ENCODE measurements at places on chromosomes 16 and 17.

DNA sequence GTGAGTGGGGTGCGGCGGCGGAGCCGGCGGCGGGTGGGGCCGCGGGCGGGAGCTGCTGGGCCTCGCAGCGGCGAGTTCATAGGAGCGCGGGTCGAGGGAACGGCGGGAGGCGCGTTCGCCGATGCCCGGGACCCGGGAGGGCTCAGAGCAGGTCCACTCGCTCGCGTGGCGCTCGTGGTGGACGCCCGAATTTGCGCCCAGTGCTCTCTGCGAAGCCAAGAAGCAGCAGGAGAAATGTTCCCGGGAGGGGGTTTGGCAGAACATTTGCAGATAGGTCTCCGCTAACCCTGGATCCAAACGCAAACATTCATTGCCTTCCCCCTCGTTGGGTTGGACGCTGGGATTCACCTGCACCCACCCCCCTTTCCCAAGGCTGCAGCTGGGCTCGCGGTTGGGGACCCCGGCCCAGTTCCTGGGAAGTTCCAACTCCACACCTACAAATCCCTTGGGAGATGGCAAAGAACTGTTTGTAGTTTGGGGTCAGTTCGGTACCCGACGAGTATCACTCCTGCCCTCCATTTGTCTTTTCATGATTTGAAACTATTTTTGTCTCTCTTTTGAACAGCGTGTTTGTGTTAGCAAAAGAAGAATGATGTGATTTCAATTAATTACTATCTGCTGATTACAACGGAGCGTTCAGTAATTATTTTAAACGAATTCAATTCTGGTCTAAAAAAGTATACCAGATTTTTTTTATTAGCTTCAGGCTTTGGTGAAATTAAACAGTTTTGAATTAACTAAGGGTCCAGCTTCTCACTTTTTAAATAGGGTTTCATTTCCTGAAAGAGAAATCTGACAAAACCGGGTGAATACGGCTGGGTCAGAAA, 2.3 kb downstream of the NTN1 start:
- no peak for DNase-seq

GRCh38 chr17:4932756-4933155, 679 bp downstream of the GP1BA start:
- DNase-seq = no peak

DNA sequence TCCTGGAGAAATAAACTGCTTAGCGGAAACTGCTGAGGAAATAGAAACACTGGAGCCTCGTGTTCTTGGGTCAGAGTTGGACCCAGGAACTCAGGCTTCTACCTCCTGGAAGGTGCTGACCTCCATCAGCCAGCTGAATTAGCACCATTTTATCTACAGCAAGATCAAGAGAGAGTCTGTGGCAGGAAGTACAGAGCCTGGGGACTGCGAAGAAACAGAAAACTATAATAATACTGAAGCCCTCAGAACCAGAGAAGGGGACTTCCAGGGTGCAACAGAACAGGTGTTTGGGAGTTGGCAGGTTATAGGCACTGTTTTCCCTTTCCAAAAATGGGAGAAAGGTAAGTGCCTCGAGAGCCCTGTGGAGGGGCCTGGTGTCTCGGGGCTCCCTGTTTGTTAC, 379.7 kb downstream of the CA10 start:
- no peak for DNase-seq

DNA sequence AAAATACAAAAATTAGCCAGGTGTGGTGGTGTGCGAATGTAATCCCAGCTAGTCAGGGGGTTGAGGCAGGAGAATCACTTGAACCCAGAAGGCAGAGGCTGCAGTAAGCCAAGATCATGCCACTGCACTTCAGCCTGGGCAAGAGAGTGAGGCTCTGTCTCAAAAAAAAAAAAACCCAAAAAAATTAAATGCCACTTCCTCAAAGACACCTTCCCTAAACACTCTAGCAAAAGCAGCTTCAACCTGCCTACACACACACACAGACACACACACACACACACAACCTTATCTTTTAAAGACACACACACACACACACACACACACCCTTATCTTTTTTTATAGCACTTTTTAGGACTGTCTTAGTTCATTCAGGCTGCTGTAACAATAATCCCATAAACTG, 201.7 kb upstream of the PSMD7 start:
- DNase-seq = no peak

DNA sequence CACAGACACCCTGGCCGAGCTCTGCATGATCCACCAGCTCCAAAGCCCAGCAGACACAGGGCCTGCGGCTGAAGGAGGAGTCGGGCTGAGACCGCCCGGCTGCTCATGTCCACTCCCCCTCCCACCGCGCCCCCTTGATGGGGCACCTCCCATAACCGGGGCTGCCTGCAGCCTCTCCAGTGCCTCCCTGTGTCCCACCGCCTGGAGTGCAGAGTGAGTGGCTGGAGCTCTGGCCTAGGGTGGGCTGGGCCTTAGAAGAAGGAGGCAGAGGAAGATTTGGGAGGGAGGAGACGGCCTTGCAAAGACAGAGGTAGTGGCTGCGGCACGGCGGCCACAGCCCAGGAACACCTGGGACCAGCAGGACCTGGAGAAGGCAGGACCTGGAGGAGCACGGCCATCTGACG, 4.0 kb downstream of the CBFA2T3 start:
- no peak for DNase-seq

GRCh38 chr16:49563666-49564065, 190.1 kb downstream of the C16orf78 start:
- DNase-seq = no peak

GRCh38 chr17:76867578-76868175, 527 bp upstream of the MGAT5B start:
- no peak for DNase-seq

- DNase-seq = no peak
Observed at GRCh38 chr16:77308163-77308561, 109.0 kb downstream of the SYCE1L start.

GRCh38 chr16:66434619-66435430, 7.7 kb downstream of the BEAN1 start:
- DNase-seq = no peak

GRCh38 chr16:50313596-50314478, 47.5 kb downstream of the ADCY7 start:
- DNase-seq = no peak

DNA sequence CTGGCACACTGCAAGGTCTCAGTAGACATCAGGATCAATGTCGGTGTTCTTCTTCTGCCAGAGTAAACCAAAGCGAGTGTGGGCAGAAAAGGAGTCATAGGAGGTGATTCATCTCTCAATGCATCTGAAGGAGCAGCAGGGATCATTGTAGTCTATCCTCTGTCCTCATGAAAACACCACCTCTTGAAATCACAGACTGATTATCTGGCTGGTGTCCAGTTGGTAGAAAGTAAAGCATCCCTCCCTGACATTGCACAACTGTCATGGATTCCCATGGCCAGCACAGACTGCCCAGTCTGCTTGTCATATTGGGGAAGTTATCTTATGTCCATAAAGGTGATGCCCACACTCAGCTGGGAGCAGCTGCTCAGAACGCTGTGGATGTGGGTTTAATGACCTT, 74.1 kb downstream of the ABCC12 start:
- no peak for DNase-seq

GRCh38 chr17:50151937-50152547, 1.6 kb upstream of the PPP1R9B start:
- peak; percentile 69 for DNase-seq

GRCh38 chr16:64440421-64440831, 681.4 kb downstream of the CDH11 start:
- no peak for DNase-seq

GRCh38 chr17:51230306-51230705, 29.5 kb downstream of the MBTD1 start:
- DNase-seq = no peak

DNA sequence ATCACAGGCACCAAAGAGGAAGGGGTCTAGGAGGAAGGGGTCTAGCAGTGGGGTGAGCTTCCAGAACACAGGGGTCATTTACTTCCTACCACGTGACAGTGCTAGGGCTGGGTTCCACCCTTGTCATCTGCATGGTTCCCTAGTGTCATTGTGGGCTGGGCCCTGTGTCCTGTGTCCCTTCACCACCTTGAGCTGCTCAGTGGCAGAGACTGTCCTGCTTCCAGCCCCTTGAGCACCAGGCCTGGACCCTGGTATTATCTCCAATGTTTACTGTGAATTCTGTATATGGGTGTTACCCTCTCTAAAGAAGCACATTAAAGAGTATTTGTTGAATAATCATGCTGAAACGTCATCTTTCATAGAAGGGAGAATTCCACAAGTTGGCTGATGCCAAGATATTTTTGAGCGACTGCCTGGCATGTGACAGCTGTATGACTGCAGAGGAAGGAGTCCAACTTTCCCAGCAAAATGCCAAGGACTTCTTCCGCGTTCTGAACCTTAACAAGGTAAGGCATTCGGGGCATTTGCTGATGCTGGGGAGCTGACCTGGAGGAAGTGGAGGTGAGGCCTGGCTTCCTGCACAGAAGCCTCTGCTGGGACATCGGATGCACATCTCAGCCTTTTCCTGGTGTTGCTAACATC, 5.5 kb downstream of the NARF start:
- DNase-seq = no peak

- no peak for DNase-seq
Observed at GRCh38 chr16:4200781-4201137, 41.1 kb downstream of the SRL start.
